Omental fat pad (tissue), 4 donors: ENCODE measurements at places on chromosomes 12 and 14.

GRCh38 chr12:53171725-53172329 lies 8.7 kb upstream of the ZNF740 start:
- DNase-seq, result no peak

GRCh38 chr12:92289629-92290349 lies 144.1 kb upstream of the BTG1 start:
- no peak for DNase-seq

DNA sequence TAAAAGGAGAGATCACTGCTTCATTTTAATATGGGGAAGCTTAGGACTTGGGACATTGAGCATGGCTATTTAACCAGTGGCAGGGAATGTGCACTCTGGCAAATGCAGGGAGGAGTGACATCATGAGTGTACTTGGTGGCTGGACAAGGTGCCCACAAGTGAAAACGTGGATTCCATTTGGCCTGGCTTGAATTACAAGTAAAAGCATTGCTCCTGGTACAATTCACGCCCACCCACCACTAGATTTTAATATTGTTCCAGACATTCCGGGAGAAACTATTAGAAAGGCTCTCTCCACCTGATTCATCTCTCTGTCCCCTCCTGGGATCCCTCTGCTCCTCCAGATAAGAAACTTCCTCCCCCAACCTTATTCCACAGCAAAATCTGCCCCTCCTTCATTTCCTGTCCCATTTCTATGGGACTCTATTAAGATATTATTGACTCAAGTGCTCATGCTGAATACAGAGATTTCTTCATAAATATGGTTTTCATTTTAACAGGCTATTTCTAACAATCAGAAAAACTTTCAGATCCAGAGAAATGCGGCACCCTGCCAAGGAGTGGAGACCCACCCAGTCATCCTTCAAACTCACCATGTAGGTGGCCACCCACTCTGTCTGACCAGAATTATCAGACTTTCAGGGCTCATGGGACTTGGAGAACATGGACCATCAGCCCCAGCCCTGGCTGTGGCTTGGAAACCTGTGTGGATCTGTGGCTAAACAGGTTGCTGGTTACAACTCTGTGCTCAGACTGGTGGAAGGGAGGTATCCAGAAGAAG lies 43.2 kb downstream of the SSPN start:
- no peak for DNase-seq

- no peak for DNase-seq
Observed at GRCh38 chr14:90179809-90180779, 76.3 kb upstream of the PSMC1 start.

- DNase-seq, result no peak
Observed at GRCh38 chr12:69519871-69520270, 49.7 kb downstream of the FRS2 start.

DNA sequence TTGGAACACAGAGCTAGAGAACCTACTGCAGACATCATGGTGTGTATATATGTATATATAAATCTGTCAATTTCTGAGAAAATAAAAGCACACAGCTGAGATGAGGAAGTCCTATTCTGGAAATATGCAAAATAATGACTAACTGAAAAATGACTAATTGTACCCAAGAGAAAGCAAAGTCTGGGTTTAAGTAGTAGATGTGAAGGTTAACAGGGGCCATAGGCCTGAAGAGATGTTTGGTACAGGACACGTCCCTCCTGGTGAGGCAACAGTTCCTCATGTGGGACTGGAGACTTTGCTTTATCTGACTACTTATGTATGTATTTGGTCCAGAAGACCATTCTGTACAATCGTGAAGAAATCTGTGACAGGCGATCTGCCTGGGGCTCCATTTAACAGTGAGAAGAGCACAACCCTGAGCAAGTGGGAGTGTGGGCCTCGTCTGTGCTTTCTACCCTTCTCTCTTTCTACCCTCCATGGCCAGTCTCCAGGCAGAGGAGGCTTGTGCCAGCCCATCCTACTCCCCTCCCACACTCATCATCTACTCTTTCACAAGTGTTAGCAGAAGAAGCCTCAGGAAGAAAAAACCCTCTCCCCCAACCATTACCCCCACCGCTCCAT lies 67.5 kb downstream of the SLC41A2 start:
- DNase-seq, result no peak

DNA sequence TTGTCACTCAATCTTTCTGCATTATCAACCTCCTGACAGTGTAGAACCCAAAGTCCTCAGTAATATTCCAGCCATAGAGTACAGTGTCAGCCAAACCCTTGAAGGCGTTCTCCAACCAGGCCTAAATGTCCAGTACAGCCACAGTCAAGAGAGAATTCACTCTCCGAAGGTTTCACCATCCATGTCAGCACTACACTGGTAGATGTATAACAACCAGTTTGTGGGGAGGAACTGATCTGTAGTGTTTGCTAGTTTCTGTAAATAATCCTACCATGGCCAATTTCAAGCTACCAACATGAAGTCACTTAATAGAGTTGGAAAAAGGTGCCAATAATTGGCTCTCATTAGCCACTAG lies 456 bp upstream of the MDP1 start:
- no peak for DNase-seq

- DNase-seq, result peak; percentile 65
Observed at GRCh38 chr12:2284857-2285256, 232.1 kb downstream of the CACNA1C start.

- DNase-seq, result no peak
Observed at GRCh38 chr12:15562263-15562662, 226.9 kb downstream of the EPS8 start.

DNA sequence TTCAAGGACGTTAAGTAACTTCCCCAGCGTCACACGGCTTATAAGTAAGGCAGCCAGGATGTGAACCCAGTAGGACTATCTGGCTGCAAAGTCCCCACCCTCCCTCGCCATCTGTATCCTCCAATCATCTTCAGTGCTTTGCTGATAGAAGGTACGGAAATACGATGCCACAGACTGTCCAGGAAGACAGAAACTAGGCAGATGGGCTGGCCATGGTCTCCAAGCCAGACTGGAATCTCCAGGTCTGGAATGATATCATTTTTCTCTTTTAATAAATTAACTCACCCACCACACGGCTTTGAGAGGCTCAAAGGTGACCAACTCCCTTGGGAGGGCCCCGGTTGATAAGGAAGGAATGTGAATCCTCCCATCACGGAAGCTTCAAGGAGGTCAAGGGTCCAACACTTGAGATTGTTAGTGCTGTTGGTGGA lies 16.3 kb upstream of the BDKRB1 start:
- no peak for DNase-seq

DNA sequence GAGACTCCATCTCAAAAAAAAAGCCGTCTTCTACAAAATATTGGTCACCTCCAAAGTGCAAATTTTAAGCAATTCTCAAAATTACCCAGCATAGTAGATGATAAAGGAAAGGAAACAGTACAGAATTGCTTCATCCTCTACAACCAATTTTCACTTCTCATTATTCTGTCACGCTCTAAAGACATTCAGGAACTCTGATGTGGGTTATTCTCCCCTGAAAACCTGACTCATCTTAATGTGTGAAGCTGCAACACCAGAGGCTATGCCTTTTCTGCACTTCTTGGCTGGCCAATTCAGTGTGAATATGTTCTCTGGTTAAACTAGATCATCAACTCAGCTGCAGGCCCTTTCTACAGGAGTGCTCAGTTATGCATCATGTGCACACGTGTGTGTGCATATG lies 11.0 kb downstream of the PTGER2 start:
- no peak for DNase-seq
